Stimulated activated CD8-positive, alpha-beta memory T cell treated with anti-CD3 and anti-CD28 coated beads, Interleukin-15, amount 100 ng/mL, for 24 hours (primary cell): ENCODE measurements at places on chromosomes 7 and 10.

DNA sequence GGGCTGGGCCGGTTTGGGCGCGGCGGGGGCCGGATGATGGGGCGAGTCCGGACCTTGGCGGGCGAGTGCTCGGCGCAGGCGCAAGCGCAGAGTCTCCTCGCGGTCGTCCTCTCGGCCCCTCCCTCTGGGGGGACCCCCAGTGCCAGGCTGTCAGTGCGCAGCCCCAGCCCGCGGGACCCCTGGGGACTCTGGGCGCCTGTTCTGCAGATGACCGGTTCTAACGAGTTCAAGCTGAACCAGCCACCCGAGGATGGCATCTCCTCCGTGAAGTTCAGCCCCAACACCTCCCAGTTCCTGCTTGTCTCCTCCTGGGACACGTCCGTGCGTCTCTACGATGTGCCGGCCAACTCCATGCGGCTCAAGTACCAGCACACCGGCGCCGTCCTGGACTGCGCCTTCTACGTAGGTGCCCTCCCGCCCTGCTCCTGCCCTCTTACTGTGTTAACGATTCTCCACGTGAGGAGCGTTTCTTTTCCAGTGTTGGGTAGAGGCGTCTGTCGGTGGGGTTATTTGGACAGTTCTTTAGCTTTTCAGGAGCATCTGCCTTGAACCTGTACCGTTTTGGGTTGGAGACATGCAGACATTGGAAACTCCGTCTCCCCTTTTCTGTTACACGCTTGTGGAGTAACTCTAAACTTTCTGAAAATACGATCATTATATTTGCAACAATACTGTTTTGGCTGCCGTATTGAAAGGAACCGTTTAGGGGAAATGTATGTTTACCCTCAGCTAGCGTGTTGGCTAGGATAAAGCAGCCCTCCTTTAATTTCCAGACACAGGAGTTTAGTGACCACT lies 706 bp downstream of the BUB3 start:
- DNase-seq, result no peak

GRCh38 chr10:113179265-113179664 lies 229.2 kb downstream of the TCF7L2 start:
- no peak for DNase-seq

DNA sequence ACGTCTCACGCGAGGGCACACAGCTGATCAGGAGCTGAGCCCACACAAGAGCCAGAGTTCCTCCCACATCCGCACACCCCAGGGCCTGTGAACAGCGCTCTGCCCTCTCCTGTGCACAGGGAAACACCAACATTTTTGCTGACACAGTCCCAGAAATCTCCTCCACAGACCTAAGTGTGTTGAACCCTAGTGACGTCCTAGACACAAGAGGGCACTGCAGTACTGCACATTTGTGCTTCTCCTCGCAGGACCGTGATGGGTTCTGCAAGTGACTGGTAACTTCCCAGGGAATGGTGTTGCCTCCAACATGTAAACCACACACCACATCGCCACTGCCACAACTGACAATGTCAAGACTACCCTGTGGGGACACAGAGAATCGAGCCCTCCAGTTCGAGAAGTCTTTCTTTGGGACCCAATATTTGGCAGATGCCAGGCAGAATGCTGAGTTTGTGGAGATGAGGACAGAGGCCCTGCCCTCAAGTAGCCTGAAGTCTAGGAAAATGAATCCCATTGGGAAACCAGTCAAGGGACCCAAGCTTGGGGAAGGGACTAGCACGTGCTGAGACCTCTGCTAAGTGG lies 170.3 kb downstream of the PAXIP1 start:
- no peak for DNase-seq

- DNase-seq, result no peak
Measured at GRCh38 chr7:155384751-155385150, 73.2 kb upstream of the EN2 start.

DNA sequence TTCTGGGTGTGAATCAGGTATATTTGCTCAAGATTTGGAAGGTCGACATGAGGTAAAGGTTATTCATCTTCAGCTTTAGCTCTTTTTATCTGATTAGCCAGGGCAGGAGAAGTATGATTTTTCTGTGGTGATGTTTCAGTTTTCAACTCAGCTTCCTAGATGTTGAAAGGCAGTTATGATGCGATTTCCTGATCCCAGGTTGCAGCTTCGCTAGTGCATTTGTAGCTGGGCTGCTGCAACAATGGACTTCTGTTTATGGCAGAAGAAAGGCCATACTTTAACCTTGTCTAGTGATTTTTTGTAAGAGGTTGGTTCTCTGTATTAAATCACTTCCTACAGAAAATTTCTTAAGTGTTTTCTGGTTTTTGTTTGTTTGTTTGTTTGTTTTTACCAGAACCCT lies 619.3 kb downstream of the AUTS2 start:
- no peak for DNase-seq

GRCh38 chr7:121397361-121397760 lies 1.3 kb upstream of the FAM3C start:
- DNase-seq, result no peak

DNA sequence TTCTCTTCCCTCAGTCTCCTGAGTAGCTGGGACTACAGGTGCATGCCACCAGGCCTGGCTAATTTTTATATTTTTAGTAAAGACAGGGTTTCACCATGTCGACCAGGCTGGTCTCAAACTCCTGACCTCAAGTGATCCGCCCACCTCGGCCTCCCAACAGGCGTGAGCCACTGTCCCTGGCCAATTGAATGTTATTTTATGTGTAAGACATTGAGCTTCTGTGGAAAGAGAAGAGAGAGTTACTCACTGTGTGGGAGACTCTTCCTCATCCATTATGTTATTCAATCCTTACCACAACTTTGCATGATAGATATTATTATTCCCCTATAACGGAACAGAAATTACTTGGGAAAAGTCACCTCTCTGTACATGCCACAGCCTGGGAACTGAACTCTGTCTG lies 32.6 kb upstream of the MXI1 start:
- DNase-seq, result no peak

DNA sequence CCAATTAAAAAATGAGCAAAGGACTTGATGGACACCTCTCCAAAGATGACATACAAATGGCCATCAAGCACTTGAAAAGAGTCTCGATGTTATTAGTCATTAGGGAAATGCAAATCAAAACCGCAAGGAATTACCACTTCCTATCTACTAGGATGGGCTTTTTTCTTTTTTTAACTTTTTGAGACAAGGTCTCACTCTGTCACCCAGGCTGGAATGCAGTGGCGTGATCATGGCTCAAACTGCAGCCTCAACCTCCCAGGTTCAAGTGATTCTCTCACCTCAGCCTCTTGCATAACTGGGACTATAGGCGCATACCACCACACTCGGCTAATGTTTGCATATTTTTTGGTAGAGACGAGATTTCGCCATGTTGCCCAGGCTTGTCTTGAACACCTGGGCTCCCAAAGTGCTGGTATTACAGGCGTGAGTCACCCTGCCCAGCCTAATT lies 13.6 kb downstream of the NKX1-2 start:
- DNase-seq, result no peak

- no peak for DNase-seq
Measured at GRCh38 chr7:43072530-43072929, 39.9 kb upstream of the HECW1 start.

DNA sequence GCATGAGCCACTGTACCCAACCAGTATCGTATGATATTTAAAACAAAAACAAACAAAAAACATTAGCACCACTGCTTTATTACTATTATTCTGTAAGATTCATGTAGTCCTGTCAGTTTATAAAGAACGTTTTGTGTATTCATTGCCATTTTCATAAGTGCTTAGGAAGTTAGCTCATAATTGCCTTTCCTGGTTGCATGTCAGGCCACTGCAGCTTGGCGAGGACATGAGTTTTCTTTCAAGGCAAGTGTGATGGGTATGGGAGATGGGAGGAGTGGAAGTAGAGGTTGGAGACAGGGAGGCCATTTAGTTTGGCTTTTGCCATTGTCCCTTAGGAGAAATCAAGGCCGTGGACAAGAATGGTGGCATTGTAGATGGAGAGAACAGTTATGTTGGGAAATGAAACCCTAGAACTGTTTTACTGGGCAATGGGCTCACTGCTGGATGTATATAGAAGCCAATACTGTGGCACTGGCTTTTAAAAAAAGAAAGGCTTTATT lies 48.9 kb downstream of the TYW1 start:
- DNase-seq, result no peak

GRCh38 chr7:128167042-128167701 lies 73.9 kb upstream of the LEP start:
- no peak for DNase-seq

- no peak for DNase-seq
Measured at GRCh38 chr7:25550149-25550548, 321.9 kb upstream of the NPVF start.

- DNase-seq, result no peak
Measured at GRCh38 chr7:68321076-68321639, 1277.1 kb upstream of the AUTS2 start.
